Tibial artery (tissue), 4 donors: ENCODE measurements at places on chromosomes 5 and 9.

GRCh38 chr9:4130166-4130565 is 169.7 kb downstream of the GLIS3 start:
- H3K36me3 ChIP-seq = peaks cover 5% of the 10 kb centered on the region
- no peaks in the 10 kb centered on the region for H3K27me3 ChIP-seq
- no peak overlapping the region for H3K4me3 ChIP-seq
- peaks cover 26% of the 10 kb centered on the region for H3K4me1 ChIP-seq

DNA sequence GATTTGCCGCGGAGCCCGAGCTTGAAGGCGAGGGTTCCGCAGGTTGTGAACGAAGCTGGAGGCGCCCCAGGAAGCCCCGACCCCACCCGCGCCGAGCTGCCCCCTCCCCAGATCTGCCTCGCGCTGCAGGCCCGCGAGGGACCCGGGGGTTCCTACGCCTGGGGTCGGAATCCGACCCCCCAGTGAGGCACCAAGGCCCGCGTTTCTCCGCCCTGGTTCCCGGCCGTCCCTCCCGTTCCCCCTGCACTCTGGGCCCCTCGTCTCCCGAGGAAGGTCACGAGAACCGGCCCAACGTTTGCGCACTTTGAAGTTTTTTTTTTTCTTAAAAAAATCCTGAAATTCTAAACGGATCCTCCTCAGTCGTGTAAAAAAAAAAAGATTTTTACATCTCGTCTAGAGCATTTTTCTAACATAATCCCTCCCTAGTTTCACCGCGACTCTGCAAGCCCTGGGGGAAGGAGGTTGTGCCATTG is 880 bp upstream of the GFPT2 start:
- H3K36me3 ChIP-seq = no peaks in the 10 kb centered on the region
- peaks cover 7% of the 10 kb centered on the region for H3K27me3 ChIP-seq
- H3K4me1 ChIP-seq = peaks cover 18% of the 10 kb centered on the region
- H3K4me3 ChIP-seq = peak overlapping the region; percentile 89

DNA sequence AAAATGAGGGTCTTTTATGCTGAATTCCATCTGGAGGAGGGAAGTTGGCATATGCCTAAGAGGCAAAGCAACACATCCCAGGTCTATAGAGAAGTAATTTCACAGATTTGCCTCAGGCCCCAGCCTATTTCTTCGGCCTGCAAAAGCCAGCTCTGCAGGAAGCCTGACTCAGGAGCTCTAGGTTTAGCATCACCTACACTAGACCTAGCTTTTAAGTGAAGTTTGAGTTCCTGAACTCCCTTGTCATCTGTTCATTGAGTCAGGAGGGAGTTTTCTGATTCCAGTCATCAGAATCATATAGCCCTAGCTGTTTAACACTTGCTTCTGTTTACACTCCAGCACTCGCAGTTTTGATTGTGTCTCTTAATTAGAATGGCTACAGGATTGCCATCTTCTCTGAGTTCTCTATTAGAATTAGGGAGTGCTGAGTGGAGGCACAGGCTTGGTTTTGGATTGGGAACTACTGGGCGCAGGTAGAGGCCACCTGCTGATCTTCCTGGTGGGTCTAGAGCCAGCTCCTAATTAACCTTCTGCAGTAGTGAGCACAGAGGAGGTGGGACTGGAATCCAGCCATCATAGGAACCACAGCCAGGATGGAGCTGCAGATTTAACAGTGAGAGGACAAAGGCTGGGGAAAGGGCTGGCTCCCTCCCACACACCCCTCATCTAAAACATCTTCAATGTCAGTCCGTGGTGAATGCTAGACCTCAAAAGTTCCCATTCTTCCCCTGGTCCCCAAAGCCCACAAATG is 179.5 kb downstream of the TRIO start:
- no peaks in the 10 kb centered on the region for H3K27me3 ChIP-seq
- no peak overlapping the region for H3K27ac ChIP-seq
- no peak for DNase-seq
- peaks cover 38% of the 10 kb centered on the region for H3K36me3 ChIP-seq

DNA sequence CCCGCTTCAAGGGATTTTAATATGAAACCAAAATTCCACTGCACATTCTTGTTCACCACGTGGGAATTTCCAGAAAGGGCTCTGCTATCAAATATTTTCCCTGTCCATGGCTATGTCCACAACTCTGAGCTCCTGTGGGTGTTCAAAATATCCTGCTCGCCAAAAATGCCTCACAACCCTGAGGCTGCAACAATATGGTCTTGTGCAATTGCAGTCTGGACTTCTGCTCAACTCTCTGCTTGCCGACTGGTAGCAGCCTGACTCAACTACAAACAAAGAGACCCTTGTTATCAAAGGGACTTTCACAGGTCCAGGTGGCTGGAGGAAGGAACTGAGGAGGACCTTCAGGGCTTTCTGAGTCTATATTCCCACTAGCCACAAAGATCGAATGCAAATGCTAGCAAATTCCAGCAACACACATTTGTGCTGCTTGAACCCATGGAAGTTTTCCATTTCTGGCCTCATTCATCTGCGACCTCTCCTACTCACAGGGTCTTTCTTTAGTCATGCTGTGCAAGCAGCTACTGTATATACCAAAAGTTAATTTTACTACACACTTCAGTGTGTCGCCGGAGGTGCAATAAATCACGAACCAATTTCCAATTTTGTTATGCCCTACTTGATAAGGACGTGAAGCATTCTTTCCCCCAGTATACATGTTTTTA is 169.2 kb upstream of the SLC30A5 start:
- no peak overlapping the region for H3K4me3 ChIP-seq
- DNase-seq = no peak
- peaks cover 14% of the 10 kb centered on the region for H3K4me1 ChIP-seq
- H3K27ac ChIP-seq = no peak overlapping the region
- H3K27me3 ChIP-seq = no peaks in the 10 kb centered on the region

GRCh38 chr5:144308906-144309670 is 138.4 kb downstream of the KCTD16 start:
- H3K4me1 ChIP-seq = no peaks in the 10 kb centered on the region
- no peak overlapping the region for H3K27ac ChIP-seq
- no peak overlapping the region for H3K4me3 ChIP-seq
- H3K36me3 ChIP-seq = no peaks in the 10 kb centered on the region
- no peak for DNase-seq

- no peaks in the 10 kb centered on the region for H3K27me3 ChIP-seq
- H3K4me1 ChIP-seq = no peaks in the 10 kb centered on the region
- DNase-seq = no peak
- peaks cover 8% of the 10 kb centered on the region for H3K36me3 ChIP-seq
- no peak overlapping the region for H3K4me3 ChIP-seq
Observed at GRCh38 chr5:108878756-108879155, 131.1 kb downstream of the FER start.

- H3K4me1 ChIP-seq = no peaks in the 10 kb centered on the region
- no peaks in the 10 kb centered on the region for H3K27me3 ChIP-seq
- no peak overlapping the region for H3K27ac ChIP-seq
- peak overlapping the region; percentile 1 for H3K4me3 ChIP-seq
- DNase-seq = no peak
- no peaks in the 10 kb centered on the region for H3K36me3 ChIP-seq
Observed at GRCh38 chr5:175797521-175798038, 73.8 kb upstream of the CPLX2 start.

DNA sequence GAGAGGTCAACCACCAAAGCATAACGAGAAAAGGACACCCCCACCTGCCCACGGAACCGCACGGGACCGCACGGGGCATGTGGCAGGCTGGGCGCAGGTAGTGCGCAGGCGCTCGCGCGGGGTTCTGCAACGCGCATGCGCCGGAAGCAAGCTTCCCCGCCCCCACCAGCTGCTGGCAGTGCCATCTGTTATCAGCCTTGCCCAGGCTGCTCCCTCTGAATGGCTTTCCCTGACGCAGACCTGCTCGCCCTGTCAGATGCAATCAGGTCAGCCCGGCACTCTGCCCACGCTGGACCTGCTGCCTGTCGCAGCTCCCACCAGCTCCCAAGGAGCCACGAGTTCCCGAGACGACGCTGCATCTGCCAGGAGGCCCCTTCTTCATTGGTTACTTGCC is 22.8 kb downstream of the PTCH1 start:
- no peak for DNase-seq
- no peak overlapping the region for H3K4me3 ChIP-seq
- no peaks in the 10 kb centered on the region for H3K4me1 ChIP-seq
- no peak overlapping the region for H3K27ac ChIP-seq
- H3K27me3 ChIP-seq = no peaks in the 10 kb centered on the region

DNA sequence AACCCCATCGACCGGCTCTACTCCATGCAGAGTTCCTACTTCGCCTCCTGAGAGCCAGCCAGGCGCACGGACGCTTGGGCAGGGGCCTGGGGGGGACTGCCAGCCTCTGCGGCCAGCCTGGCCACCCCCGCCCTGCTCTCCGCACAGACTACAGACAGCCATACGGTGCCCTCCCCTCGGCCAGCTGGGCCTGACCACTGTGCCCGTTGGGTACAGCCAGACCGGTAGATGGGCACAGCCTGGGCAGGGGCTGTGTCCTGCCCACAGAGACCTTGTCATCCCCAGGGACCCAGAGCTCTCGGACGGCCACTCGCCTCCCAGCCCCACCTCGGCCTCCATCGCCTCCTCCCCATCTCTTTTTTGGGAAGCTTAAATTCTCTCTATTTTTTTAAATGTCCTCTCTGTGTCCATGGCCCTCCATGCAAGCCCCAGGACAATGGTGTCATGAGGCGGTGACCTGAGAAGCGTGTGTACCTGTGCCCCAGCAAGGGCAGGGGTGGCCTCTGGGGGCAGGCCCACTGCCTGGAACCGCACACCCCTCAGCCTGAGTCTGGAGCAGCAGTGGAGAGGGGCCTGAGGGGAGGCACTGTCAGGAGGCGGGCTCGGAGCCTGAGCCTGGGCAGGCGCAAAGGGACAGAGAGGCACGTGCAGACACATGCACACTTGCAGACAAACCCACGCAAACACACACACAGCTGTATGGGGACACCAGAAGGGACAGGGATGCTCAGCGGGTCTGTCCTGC is 82.8 kb downstream of the LMX1B start:
- no peak for DNase-seq
- no peaks in the 10 kb centered on the region for H3K36me3 ChIP-seq
- H3K4me1 ChIP-seq = no peaks in the 10 kb centered on the region

- H3K4me1 ChIP-seq = peaks cover 11% of the 10 kb centered on the region
- H3K36me3 ChIP-seq = no peaks in the 10 kb centered on the region
- no peaks in the 10 kb centered on the region for H3K27me3 ChIP-seq
Observed at GRCh38 chr9:70551396-70551795, 136.9 kb upstream of the KLF9 start.

- no peaks in the 10 kb centered on the region for H3K36me3 ChIP-seq
- peaks cover 32% of the 10 kb centered on the region for H3K4me1 ChIP-seq
- no peak for DNase-seq
- H3K27me3 ChIP-seq = no peaks in the 10 kb centered on the region
Observed at GRCh38 chr9:93603011-93603410, 26.6 kb downstream of the PHF2 start.

DNA sequence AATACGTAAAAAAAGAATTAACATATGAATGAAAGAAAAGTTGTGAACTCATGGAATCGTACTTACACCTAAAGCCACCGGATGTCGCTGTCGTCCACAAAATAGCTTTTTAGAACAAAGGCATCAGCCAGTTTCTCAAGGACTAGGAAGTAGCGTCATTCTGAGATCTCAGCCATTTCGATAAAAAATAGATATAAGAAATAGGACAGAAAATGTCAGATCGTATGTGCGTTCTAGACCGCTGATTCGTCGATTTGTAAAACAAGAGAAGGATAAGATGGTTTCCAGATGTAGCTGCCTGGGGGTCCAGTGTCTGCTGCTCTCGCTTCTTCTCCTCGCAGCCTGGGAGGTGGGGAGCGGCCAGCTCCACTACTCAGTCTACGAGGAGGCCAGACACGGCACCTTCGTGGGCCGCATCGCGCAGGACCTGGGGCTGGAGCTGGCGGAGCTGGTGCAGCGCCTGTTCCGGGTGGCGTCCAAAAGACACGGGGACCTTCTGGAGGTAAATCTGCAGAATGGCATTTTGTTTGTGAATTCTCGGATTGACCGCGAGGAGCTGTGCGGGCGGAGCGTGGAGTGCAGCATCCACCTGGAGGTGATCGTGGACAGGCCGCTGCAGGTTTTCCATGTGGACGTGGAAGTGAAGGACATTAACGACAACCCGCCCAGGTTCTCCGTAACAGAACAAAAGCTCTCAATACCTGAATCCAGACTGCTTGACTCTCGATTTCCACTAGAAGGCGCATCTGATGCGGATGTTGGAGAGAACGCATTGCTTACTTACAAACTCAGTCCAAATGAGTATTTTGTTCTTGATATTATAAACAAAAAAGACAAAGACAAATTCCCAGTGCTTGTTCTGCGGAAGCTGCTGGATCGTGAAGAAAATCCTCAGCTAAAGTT is at the start of gene PCDHA10:
TSS of gene PCDHA10 (plus strand) at position 126 of the 903 bp plus-strand sequence. CDS start at position 278, 152 bp downstream.
- no peak for DNase-seq
- no peak within 1 kb of the TSS for H3K4me3 ChIP-seq
- H3K27me3 ChIP-seq = peaks cover 5% of the 10 kb centered on the region
- no peaks in the 10 kb centered on the region for H3K4me1 ChIP-seq

- no peak for DNase-seq
- no peaks in the 10 kb centered on the region for H3K27me3 ChIP-seq
- H3K36me3 ChIP-seq = no peaks in the 10 kb centered on the region
- H3K4me1 ChIP-seq = no peaks in the 10 kb centered on the region
- no peak overlapping the region for H3K27ac ChIP-seq
Observed at GRCh38 chr5:120630550-120630949, 166.4 kb downstream of the PRR16 start.

DNA sequence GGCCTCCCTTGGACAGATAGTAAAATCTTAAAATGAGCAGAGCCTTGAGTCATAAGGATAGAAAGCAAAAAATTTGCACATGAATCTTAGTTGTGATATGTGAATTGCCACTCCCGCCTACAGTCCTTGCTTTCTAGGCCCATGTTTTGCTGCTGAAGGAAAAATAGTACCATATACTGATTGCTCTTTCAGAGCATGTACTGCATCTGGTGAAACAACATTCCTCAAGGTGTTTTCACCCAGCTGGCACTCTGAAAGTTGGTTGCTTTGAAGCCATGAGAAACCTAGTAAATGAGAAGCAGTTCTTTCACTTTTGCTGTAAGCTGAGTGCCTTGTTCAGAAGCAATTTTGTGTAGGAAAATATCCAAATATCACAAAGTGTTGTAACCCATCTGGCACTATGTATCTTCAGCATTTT is 10.3 kb downstream of the CDC37L1 start:
- H3K36me3 ChIP-seq = peaks cover 31% of the 10 kb centered on the region
- no peak overlapping the region for H3K4me3 ChIP-seq
- DNase-seq = no peak
- H3K4me1 ChIP-seq = peaks cover 78% of the 10 kb centered on the region

GRCh38 chr5:130035388-130035787 is 131.1 kb downstream of the CHSY3 start:
- H3K27me3 ChIP-seq = no peaks in the 10 kb centered on the region
- no peak overlapping the region for H3K27ac ChIP-seq
- no peak for DNase-seq
- no peaks in the 10 kb centered on the region for H3K4me1 ChIP-seq
- H3K4me3 ChIP-seq = no peak overlapping the region
